Urinary bladder (tissue), 4 donors: ENCODE measurements at places on chromosomes 2 and 18.

DNA sequence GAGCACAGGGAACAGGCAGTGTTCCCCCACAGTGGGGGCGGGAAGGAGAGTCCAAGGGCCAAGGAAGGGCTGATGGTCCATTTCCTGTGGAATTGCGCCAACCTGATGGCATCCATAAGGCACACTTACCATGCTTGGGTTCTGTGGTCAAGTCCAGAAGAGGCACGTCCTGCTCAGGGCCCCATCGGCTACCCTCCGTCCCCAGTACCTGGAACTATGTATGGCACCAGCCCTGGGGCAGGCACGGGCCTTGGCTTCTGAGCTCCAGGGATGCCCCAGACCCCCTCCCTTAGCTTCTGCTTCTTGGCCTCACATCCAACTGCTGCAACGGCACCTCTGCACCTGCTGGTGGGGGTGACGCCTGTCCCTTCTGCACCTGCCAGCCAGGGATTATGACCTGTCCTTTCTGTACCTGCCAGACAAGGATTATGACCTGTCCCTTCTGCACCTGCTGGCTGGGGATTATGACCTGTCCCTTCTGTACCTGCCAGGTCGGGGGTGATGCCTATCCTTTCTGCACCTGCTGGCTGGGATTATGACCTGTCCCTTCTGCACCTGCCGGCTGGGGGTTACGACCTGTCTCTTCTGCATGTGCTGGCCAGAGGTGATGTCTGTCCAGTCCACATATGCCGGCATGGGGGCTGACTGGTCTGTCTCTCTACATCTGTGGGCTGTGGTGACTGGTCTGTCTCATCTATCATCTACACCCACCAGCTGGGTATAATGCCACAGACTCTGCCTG, 45.4 kb upstream of the SNTG2 start:
- no peak for DNase-seq

DNA sequence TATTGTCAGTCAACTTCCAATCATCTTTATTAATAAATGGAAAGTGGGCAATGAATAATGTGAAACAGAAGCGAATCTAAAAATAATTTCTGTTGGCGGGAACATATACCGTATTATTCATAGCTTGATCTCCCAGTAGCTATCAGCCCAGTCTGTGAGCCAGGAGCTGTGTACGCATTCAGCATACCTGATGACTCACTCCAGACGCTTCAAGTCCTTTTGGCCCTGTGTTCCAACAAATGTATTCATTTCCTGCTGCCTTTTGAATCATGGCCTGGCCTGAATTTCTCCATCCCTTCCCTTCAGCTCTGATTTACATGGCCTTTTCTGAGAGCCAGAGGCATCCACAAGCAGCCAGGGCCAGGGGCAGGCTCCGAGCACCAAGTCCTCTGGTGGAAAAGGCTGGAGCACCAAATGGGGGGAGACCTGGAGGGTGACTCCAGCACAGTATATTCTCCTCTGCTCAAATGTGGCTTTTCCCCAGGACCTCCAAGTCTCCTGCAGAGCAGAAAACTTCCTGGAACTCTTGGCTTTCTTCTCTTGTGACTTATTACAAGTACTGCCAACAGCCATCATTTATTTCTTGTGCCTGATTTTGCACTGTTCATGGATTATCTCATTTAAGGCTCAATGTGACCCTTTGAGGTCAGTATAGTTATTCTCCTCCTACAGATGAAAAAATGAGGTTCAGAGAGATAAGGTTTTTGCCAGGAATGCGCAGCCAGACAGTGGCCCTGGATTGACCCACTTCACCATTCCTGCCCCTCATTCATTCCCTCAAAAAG, 108.7 kb downstream of the EN1 start:
- no peak for DNase-seq

GRCh38 chr2:144771348-144771747, 251.4 kb upstream of the ZEB2 start:
- no peak for DNase-seq

GRCh38 chr2:222572264-222572721, 83.6 kb downstream of the FARSB start:
- peak; percentile 26 for DNase-seq

GRCh38 chr18:2557536-2557935, 13.8 kb downstream of the METTL4 start:
- no peak for DNase-seq
